ENCODE measurements at places on chromosomes 2 and 18.
A peak's percentile ranks its signal among the peaks of the same experiment; 100 is the strongest.

- peak; percentile 62 for DNase-seq
Observed at GRCh38 chr2:33476131-33476792, at the start of gene RASGRP3. Gene RASGRP3 (plus strand): TSS chr2:33476649. CDS start chr2:33515137, 38,488 bp downstream.

- no peak for DNase-seq
Observed at GRCh38 chr2:178142274-178143065, 30.2 kb downstream of the RBM45 start.

- no peak for DNase-seq
Observed at GRCh38 chr2:67631483-67631882, 234.3 kb downstream of the ETAA1 start.

DNA sequence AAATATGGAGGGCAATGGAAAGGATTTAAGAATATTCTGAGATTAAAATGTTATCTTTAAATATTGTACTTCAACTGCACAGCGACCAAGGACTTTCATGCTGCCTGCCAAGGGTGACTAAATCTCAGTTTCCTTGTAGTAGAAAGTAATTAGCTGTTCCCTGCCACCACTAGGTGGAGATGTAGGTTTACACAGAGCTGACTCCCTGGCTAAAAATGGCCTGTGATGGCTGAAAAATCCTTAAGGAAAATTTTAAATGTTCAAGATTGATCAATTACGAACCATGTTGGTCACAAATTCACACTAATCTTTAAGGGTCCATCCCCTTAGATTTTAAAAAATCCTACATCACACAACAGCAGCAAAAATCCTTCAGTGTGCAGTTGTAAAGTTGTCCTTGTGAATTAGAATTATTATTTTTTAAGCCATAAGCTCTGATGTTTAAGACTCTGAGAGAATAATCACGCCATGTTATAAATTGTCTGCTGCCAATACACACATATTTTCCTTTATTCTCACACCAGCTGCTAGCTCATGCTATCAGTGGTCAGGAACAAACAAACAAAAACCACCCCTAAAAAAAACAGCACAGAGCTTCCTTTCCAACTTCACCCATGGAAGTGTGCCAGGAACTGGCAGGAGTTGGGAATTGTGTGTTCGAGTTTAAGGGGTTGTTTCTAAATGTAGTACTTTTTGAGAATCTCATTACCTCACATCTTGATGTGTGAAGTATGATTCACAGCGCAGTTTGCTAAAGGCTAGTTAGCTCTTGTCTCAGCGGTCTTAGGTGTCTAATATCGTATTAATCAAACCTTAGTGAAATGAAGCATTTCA, 399.8 kb downstream of the TMEM182 start:
- DNase-seq: no peak

- no peak for DNase-seq
Observed at GRCh38 chr2:120831086-120831485, 95.4 kb downstream of the GLI2 start.

GRCh38 chr2:212173331-212173730, 365.3 kb downstream of the ERBB4 start:
- no peak for DNase-seq

- DNase-seq: no peak
Observed at GRCh38 chr2:45568935-45569334, 42.1 kb downstream of the SRBD1 start.

- DNase-seq: no peak
Observed at GRCh38 chr18:11741505-11742145, 52.6 kb downstream of the GNAL start.

DNA sequence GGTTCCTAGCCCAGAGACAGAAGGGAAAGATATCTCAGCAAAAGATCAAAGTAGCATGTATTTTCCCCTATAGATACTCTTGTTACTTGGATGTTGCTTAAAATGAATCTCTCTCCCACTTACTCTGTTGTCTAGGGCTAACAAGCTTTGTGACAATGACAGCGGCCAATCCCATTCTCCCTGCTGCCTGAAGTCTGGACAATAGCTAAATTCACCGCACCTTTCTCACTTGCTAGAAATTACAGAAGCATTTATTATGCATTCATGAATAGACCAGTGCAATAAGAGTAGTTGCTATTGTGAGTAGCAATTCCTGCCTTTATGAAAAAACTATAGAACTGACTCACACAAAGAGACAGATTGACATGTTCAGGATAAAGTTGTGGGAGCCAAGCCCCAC, 42.2 kb upstream of the ZC3H15 start:
- DNase-seq: no peak

DNA sequence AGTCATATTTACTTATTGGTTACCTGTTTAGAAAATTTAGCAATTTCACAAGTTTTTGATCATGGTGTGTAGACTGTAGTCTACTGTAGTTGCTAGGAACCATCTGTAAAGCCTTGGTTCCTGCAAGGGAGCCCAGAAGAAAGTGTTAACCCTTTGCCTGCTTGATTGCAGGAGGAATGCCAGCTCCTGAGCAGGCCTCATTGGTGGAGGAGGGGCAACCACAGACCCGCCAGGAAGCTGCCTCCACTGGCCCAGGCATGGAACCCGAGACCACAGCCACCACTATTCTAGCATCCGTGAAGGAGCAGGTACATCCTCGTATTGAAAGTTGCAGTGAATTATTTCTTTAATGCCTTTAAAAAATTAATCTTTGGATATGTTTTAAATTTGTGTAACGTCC, 76.3 kb downstream of the PKP4 start:
- no peak for DNase-seq

- no peak for DNase-seq
Observed at GRCh38 chr2:6967301-6967700, 50.1 kb downstream of the RNF144A start.
